ENCODE measurements at places on chromosomes 12 and 14.
A peak's percentile ranks its signal among the peaks of the same experiment; 100 is the strongest.

DNA sequence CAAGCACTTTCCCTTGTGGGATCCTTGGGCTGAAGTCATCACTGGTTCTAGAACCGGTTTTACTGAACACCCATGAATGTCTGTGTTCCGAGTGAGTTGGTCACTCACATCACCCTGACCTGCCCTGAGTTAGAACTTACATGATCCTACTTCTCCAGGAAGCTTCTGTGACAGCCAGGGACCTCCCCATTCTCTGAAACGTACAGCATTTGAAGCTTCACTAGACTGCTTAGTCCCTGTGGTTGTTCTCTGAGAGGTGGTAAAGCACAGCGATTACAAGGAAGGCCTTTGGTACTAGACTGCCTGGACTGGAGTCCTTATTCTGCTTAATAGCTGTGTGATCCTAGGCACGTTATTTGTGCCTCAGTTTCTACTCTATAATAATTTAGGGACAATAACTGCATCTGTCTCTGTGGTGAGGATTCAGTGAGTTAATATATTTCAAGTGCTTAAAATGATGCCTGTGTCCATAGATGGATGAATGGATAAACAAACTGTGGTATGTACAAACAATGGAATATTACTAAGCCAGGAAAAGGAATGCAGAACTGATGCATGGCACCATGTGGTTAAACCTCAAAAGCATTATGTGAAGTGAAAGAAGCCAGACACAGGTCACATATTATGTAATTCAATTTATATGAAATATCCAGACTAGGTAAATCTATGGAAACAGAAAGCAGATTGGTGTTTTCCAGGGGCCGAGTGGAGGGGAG lies 54.7 kb upstream of the DDX11 start:
- DNase-seq = no peak

DNA sequence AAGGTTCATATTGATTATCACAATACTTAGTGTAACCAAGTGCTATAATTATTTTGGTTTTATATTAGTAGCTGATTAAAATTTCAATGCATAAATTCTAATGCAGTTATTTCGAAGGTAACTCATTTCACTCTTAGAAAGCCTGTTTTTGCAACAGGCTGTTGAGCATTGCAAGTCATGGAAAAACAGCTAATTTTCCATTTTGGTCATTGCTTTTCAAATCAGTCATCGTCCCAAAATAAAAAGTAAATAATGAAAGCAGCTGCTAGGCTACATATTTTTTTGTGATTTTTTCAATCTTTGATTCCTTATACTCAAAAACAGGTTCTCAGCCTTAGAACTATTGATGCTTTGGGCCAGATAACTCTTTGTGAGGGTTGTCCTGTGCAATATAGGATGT lies 22.9 kb downstream of the VEZT start:
- no peak for DNase-seq

- no peak for DNase-seq
Measured at GRCh38 chr12:49970658-49971057, 2.1 kb upstream of the AQP6 start.

- peak; percentile 82 for DNase-seq
Measured at GRCh38 chr14:89767861-89768268, 186.7 kb downstream of the EFCAB11 start.

DNA sequence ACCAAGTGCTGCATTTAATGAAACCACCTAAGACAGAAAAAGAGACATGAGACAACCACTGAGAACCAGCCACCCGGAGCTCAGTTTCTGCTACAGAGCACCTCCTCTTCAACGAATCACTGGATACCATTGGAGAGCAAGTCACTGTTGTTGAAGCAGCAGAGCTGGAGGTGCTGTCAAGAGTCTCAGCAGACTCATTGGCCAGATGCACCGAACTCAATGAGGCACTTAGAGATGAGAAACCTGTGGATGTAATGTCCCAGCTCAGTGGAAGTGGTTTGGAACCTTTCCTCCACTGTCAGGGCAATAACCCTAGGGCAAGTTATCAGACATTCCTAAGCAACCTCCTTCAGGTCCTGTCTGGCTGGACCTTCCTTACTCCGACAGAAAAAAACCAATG lies 13.1 kb downstream of the NPC2 start:
- no peak for DNase-seq

- DNase-seq = peak; percentile 13
Measured at GRCh38 chr12:25590011-25590721, 37.1 kb upstream of the LMNTD1 start.

- no peak for DNase-seq
Measured at GRCh38 chr12:23795494-23795893, 154.0 kb downstream of the SOX5 start.

GRCh38 chr12:103462675-103463074 lies 33.1 kb downstream of the C12orf42 start:
- DNase-seq = no peak

GRCh38 chr14:68580096-68580645 lies 212.7 kb downstream of the ZFP36L1 start:
- DNase-seq = no peak

DNA sequence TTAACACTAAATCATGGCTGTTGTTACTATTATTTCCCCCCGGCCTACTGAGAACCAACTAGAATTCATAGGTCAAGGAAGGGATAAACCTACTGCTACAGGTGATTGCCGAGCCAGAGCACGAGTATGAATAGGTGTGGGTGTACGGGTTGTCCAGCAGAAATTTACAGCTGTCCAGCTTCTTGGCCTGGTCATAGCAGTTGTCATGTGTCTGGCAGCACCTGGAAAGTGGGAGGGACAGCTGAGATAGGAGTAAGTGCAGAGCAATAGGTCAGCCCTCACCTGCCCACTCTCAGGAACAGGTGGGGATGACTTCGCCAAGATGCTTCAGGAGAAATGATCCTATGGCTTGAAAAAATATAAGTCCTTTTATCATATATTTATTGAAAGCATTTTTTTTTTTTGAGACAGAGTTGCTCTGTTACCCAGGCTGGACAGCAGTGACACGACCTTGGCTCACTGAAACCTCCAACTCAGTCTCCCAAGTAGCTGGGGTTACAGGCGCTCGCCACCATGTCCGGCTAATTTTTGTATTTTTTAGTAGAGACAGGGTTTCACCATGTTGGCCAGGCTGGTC lies 2.6 kb downstream of the PLA2G1B start:
- no peak for DNase-seq

- no peak for DNase-seq
Measured at GRCh38 chr12:95277139-95277538, 59.5 kb downstream of the VEZT start.

GRCh38 chr12:96516472-96517430 lies 27.4 kb downstream of the CFAP54 start:
- peak; percentile 89 for DNase-seq

DNA sequence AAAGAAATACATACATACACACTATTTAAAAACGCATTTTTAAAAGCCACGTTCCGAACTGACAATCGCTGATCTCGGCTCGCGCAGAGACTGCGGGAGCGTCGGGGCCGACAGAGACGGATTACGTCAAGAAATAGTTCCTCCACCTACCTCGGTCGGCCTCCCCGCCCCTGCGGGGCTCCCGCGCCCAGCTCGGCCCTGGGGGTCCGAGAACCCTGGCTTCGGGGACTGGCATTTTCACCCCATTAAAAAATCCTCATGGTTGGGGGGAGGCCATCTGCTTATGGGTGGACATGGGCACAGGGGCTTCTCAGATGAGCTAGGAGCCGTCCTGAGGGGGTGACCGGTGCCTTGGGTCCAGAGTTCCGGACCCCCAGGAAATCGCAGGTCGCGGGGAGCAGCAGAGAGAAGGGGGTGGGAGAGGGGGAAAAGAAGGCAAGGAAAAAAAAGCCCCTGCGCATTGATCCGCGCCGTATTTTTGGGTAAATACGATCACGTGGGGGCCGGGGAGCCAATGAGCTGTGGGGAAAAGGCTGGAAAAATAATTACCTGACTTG lies 324 bp upstream of the HOXC9 start:
- DNase-seq = no peak

DNA sequence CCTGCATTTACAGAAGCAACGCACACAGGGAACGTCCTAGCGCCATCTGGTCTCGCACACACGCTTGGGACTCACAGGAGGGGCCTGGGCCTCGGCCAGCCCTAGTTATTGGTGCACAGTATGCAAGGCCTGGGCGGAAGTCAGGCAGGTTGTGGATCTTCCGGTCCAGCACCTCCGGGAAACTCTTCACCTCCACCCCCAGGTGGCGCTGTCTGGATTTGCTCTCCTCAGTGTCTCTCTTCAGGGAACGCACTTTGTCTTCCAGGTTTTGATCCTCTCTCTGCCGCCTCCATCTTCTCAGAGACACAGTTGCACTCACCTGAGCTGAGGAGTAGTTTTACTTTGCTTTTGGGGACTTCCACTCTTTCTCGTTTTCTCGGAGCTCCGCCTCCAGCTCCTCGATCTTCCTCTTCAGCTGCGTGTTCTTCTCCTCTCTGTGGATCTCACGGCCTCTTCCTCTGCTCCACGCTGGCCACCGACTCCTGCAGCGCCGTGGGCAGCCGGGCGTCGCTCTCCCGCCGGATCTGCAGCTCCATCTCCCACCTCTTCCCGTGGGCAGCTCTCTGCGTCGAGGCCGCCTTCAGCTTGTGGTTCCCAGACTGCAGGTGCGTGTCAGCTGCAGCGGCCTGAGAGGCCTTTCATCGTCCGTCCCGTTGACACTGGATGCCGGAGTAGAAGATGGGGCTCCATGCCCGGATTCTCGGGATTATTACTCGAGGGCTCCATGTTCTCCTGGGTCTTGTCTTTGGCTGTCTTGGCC lies 933.8 kb downstream of the TMEM121 start:
- DNase-seq = peak; percentile 73

DNA sequence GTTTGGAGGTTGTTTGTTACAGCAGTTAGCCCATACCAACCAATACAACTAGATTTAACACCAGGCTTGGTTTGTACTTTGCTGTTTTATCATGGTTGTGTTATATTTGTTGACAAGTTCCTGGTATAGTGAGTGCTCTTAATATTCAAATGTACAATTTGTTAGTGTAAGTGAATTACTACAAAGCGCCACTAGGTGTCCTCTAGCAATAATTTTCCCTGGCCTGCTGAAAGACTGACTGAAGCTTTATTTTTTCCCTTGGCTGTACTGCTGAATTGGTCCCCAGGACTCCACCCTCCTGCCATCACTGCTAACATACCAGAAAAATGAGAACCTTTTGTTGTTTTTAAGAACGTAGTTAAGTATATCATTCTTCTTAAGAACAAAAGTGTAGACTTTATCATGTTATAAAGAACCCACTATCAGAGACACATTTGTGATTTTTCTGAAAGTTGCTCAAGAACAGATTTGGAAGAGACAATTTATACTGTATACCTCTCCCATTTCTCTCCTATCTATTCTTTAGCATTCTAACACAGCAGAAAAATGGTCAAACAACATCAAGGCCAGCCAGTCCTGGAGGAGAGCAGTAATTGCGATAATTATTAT lies 75.3 kb upstream of the FAR2 start:
- DNase-seq = peak; percentile 59

- no peak for DNase-seq
Measured at GRCh38 chr14:55747186-55747585, 167.2 kb downstream of the KTN1 start.

GRCh38 chr14:104319491-104320241 lies 181.3 kb downstream of the KIF26A start:
- DNase-seq = no peak

GRCh38 chr12:79648881-79649280 lies 41.9 kb downstream of the PAWR start:
- no peak for DNase-seq

DNA sequence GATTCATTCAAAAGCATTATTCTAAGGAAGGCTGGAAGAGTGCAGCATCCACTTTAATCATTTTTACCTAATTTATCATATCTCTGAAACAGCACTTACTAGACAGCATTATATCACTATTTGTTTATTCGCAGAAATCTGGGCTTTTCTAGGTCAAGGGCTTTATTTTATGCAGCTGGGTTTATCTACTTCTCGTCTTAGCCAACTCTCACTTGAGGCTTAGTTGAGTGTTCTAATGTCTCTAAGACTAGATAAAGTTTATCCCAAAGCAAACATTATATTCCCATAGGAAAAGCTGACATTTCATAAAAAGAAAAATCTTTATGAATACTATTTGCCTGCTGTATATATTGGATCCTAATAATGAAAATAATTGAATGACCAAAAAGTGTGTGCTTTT lies 720.8 kb upstream of the FLRT2 start:
- DNase-seq = no peak

GRCh38 chr12:109804820-109805761 lies 28.1 kb downstream of the TRPV4 start:
- DNase-seq = peak; percentile 73

GRCh38 chr14:29264865-29265264 lies 498.3 kb downstream of the FOXG1 start:
- no peak for DNase-seq

- DNase-seq = no peak
Measured at GRCh38 chr12:80299219-80299618, 144.8 kb upstream of the PTPRQ start.

- DNase-seq = no peak
Measured at GRCh38 chr14:34425095-34425851, 36.8 kb downstream of the SPTSSA start.

GRCh38 chr14:79293482-79294177 lies 917.7 kb downstream of the DIO2 start:
- no peak for DNase-seq

GRCh38 chr12:69653703-69654102 lies 43.0 kb upstream of the LRRC10 start:
- no peak for DNase-seq

- no peak for DNase-seq
Measured at GRCh38 chr14:67440513-67440912, 28.5 kb upstream of the PLEK2 start.

GRCh38 chr12:47397664-47398281 lies 308.1 kb downstream of the RPAP3 start:
- peak; percentile 78 for DNase-seq

GRCh38 chr12:7096979-7097378 lies 4.7 kb upstream of the C1R start:
- no peak for DNase-seq

- no peak for DNase-seq
Measured at GRCh38 chr12:70080566-70080965, 162.7 kb upstream of the CNOT2 start.

- DNase-seq = no peak
Measured at GRCh38 chr14:85250414-85251189, 279.3 kb upstream of the FLRT2 start.

DNA sequence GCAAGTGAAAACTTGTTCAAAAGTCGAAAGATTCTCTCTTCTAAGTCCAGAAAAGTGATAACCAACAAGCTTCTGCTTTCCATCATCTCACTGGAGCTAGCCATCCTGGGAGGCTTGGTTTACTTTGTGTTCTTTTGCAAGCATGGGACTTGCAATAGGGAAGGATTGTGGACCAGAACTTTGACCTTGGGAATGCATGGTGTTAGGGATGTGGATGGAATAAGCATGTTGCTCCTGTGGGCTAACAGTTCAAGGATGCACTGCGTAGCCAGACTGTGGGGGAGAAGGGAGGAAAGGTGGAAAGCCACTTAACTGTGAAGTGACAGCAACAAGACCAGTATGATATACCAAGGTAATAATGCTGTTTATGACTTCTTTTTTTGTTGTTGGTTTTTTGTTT lies 28.6 kb downstream of the SOAT2 start:
- no peak for DNase-seq

DNA sequence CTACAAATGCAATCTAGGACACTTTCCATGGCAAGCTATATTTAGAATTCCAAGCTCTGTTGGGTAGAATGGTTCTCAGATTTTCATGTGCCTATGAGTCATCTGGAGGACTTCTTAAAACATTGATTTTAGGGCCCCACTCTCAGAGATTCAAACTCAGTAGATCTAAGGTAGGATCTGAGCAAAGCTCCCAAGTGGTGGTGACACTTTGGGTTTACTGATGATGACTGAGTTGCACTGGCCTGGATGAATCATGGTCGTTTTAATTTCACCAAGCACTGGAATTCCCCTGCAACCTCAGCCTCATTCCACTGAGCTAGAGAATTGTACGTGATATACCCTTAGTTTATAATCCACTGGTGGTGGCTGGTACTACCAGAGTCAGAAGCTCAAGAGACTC lies 86.5 kb downstream of the PPM1H start:
- no peak for DNase-seq

Data from CD4-positive, alpha-beta T cell treated with Interleukin-17A for 1 hour (primary cell).